Tibial nerve (tissue), 4 donors: ENCODE measurements at places on chromosomes 2 and 18. TPM values are rescaled to one million over a fixed set of nuclear protein-coding genes. Genes with fewer than 3 reads are reported as not detected.

The SKA1 gene
- not detected for total RNA-seq

The VAMP5 gene
- 91.6 TPM for total RNA-seq

The ABCB6 gene
- 34.3 TPM for total RNA-seq

The TDRD15 gene
- not detected for total RNA-seq
